ENCODE measurements at places on chromosomes 1 and 21. TPM values are rescaled to one million over a fixed set of nuclear protein-coding genes. Genes with fewer than 3 reads are reported as not detected.
A peak's percentile ranks its signal among the peaks of the same experiment; 100 is the strongest.

- H3K27ac ChIP-seq: no peak overlapping the region
- H3K4me3 ChIP-seq: no peak overlapping the region
- H3K4me1 ChIP-seq: peaks cover 2% of the 10 kb centered on the region
- no peaks in the 10 kb centered on the region for H3K27me3 ChIP-seq
- H3K36me3 ChIP-seq: peaks cover 35% of the 10 kb centered on the region
Measured at GRCh38 chr1:77706321-77706720, 23.9 kb upstream of the ZZZ3 start.

GRCh38 chr1:174198202-174198601, 38.9 kb downstream of the RABGAP1L start:
- H3K4me3 ChIP-seq: no peak overlapping the region
- H3K4me1 ChIP-seq: peaks cover 7% of the 10 kb centered on the region
- H3K27me3 ChIP-seq: no peaks in the 10 kb centered on the region
- peaks cover 15% of the 10 kb centered on the region for H3K36me3 ChIP-seq
- no peak for DNase-seq
- H3K27ac ChIP-seq: no peak overlapping the region

DNA sequence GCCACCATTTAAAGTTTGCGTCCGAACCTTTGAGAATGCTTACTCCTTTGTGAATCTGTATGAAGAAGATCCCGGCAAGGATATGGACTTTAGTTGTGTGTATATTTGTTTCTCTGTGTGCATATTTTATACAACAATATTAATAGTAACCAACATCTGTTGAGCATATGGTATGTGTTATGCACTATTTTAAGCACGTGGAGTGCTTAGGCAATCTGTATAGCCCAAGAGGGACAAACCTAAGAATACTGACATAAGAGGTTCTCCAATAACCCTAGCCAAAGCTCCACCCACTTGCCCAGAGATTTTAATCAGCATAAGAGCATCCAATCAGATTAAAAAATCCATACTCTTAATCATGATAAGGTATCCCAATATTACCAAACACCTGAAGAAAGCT, 92.7 kb downstream of the MAB21L3 start:
- no peaks in the 10 kb centered on the region for H3K4me1 ChIP-seq
- no peaks in the 10 kb centered on the region for H3K36me3 ChIP-seq
- DNase-seq: no peak

DNA sequence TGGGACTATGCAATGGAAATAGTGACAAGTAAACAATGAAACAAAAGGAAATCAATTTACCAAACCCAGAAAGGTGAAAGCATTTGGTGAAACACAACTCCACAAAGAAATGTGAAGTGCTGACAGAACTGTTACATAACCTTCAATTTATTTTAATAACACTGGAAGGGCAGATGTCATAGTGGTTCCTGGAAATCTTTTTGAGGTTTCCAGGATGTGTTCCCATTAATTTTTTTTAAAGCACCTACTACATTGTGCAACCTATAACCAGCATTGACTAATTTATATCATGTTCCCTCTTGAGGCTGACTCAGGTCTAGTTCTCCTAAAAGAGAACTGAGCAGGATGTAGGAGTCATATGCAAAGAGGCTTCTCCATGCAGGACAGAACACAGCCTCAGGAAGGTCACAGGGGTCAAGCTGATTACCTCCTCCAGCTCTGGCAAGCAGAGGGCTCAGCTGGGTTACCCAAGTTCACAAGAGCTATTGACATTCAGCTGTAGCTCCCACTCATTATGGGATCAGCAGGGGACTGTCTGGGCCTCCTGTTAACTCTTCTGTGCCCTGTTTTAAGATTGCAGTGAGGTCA, 157.1 kb upstream of the NRIP1 start:
- H3K27ac ChIP-seq: no peak overlapping the region
- H3K4me1 ChIP-seq: no peaks in the 10 kb centered on the region
- no peak for DNase-seq
- no peak overlapping the region for H3K4me3 ChIP-seq

- H3K27me3 ChIP-seq: no peaks in the 10 kb centered on the region
- H3K4me3 ChIP-seq: no peak overlapping the region
- no peak for DNase-seq
- H3K27ac ChIP-seq: no peak overlapping the region
- H3K4me1 ChIP-seq: peaks cover 49% of the 10 kb centered on the region
- peaks cover 30% of the 10 kb centered on the region for H3K36me3 ChIP-seq
Measured at GRCh38 chr1:226670073-226670472, 69.0 kb downstream of the ITPKB start.

DNA sequence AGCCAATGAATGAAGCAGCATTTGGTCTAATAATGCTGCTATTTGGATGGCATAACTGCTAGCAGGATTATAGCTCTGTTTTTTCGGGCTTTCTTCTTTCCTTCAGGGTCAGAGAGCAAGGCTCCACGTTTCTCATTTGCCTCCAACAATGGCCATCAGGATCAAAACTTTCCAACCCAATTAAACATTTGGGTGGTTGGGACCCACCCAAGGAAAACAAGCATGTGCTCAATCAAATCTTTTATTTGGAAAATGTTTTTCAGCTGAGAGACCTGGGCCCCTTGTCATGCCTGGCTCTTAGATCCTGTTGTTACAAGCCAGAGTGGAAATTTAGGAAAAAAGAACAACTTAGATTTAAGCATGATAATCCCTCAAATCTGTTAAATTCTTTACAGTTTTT, 373.1 kb upstream of the USP24 start:
- DNase-seq: no peak
- H3K27me3 ChIP-seq: no peaks in the 10 kb centered on the region
- no peaks in the 10 kb centered on the region for H3K36me3 ChIP-seq

DNA sequence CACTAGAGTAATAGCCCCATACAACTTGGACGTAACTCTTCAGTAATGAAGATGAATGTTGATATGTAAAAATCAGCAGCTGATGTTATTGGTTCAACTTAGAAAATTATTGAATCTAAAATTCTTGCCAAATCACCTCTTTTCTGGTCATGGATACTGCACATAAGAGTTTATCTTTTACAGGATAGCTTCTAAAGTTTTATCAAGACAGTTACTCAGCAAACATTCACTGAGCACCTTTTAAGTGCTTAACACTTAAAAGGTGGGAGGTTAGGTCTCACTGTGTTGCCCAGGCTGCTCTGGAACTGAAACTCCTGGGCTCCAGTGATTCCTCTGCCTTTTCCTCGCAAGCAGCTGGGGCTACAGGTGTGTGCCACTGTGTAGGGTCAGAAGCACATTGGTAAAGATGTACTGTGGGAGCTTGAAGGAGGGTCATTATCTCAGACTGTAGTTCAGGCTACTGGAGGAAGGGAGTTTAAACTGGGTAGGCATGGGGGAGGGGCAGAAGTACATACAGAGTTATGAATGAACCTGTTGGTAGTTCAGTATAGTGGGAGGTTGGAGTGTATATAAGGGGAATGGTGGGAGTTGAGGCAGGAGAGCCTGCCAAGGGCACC, 2.0 kb downstream of the MPZL1 start:
- H3K36me3 ChIP-seq: peaks cover 12% of the 10 kb centered on the region
- no peak overlapping the region for H3K27ac ChIP-seq
- no peak for DNase-seq
- H3K27me3 ChIP-seq: no peaks in the 10 kb centered on the region

DNA sequence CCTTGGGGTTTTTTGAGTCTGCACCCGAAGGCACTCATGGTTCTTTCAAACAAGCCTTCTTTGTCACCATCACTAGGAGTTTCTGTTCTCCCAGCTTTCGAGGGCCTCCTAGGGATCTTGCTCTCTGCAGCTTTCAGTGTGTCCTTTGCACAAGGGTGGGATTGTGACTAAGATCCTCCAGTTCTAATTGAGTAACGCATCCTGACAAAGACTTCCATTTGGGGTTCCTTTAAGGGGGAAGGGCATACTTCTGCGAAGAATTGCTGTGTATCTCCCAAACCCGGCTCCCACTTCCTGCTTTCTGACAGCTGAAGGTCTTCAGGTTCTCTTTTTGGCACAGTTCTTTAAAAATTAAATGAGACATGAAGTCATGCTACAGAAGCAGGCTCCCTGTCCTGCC, 139.4 kb downstream of the EDEM3 start:
- no peak for DNase-seq
- H3K4me1 ChIP-seq: no peaks in the 10 kb centered on the region
- H3K4me3 ChIP-seq: no peak overlapping the region
- H3K27ac ChIP-seq: no peak overlapping the region
- peaks cover 2% of the 10 kb centered on the region for H3K27me3 ChIP-seq
- H3K36me3 ChIP-seq: no peaks in the 10 kb centered on the region

DNA sequence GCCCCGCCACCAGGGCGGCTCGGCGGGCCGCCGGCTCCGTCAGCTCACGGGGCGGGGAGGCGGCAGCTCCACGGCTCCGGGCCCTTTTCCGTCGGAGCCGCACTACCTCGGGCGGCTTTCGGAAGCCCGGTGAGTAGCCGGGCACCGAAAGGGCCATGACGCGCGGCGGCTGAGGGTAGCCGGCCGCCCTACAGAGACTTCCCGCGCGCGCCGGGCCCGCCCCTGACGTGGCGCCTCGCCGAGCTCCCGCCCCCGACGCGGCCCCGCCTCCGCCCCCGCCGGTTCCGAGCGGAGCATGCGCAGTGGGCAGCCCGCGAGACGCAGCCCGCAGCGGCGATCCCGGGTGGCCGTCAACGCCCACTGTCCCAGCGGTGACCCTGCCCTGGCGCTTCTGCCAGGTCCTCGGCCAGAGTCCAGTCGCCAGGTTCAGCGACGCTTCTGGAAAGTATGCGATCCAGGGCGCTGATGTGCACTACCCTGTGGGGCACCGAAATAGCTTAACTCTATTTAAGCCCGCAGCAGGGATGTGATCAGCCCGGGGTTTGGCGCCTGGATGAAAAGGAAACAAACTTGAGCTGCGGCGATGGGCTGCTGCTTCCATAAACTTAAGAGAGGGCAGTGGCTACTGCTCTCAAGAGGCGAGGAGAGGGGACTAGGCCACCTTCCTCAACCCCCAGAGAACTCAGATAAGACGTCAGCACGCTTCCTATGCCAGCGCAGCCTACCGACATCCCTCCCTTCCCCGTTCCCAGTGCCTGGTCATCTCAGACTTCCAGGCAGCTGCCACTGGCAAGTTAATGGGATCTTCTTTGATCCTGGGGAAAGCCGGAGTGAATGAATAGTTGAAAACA, at the start of gene DONSON:
DONSON (minus strand) TSS at position 200 of the 851 bp plus-strand sequence; CDS start at position 157, 43 bp downstream.
- H3K4me1 ChIP-seq: peaks cover 18% of the 10 kb centered on the region
- no peaks in the 10 kb centered on the region for H3K27me3 ChIP-seq
- peak within 1 kb of the TSS; percentile 96 for H3K4me3 ChIP-seq
- peak; percentile 98 for DNase-seq
- peak within 1 kb of the TSS; percentile 87 for H3K27ac ChIP-seq

DNA sequence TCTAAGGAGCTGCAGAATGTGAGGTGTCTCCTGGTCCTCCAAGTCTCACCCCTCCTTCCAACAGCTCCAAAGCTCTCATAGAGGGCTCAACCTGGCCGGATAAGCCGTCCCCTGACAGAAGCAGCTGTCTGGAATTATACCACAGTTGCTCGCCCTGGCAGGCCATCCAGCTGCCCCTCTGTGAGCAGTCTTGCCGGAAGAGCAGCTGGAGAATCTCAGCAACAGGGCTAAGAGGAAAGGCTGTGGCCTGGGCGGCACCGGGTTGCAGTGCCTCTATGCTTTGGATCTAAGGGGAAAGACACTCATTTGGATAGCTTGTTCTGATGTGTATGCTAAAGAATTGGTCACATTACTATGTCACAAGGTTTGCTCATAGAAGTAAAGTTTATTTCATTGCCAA, 12.4 kb downstream of the TMCC2 start:
- DNase-seq: no peak
- no peak overlapping the region for H3K27ac ChIP-seq
- H3K27me3 ChIP-seq: no peaks in the 10 kb centered on the region
- H3K4me3 ChIP-seq: no peak overlapping the region
- peaks cover 15% of the 10 kb centered on the region for H3K36me3 ChIP-seq
- H3K4me1 ChIP-seq: peaks cover 40% of the 10 kb centered on the region

GRCh38 chr1:201259476-201260235, 23.6 kb upstream of the PKP1 start:
- H3K36me3 ChIP-seq: no peaks in the 10 kb centered on the region
- no peak overlapping the region for H3K4me3 ChIP-seq
- H3K27me3 ChIP-seq: peaks cover 12% of the 10 kb centered on the region
- no peak overlapping the region for H3K27ac ChIP-seq
- DNase-seq: peak; percentile 46

- H3K27me3 ChIP-seq: no peaks in the 10 kb centered on the region
- H3K4me3 ChIP-seq: no peak overlapping the region
- no peak overlapping the region for H3K27ac ChIP-seq
- H3K36me3 ChIP-seq: no peaks in the 10 kb centered on the region
- no peaks in the 10 kb centered on the region for H3K4me1 ChIP-seq
Measured at GRCh38 chr1:234554698-234555311, 55.2 kb downstream of the IRF2BP2 start.

- peaks cover 24% of the 10 kb centered on the region for H3K4me1 ChIP-seq
- H3K27ac ChIP-seq: no peak overlapping the region
- no peak overlapping the region for H3K4me3 ChIP-seq
- DNase-seq: no peak
- peaks cover 2% of the 10 kb centered on the region for H3K27me3 ChIP-seq
- H3K36me3 ChIP-seq: no peaks in the 10 kb centered on the region
Measured at GRCh38 chr1:192604979-192605620, 29.5 kb downstream of the RGS1 start.

DNA sequence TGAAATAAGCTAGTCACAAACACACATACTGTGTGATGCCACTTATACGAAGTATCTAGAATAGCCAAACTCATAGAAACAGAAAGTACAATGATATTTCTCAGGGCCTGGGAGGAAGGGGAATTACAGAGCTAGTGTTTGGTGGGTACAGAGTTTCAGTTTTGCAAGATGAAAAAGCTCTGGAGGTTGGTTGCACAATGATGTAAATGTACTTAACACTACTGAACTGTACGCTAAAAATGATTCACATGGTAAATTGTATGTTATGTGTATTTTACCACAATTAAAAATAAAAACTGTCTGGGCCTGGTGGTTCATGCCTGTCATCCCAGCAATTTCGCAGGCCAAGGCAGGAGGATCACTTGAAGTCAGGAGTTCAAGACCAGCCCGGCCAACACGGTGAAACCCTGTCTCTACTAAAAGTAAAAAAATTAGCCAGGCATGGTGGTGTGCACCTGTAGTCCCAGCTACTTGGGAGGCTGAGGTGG, 15.3 kb upstream of the FHAD1 start:
- no peaks in the 10 kb centered on the region for H3K36me3 ChIP-seq
- H3K27ac ChIP-seq: peak overlapping the region; percentile 42
- no peak overlapping the region for H3K4me3 ChIP-seq

The PEX11B gene
- 31.7 TPM for total RNA-seq

The PYHIN1 gene
- 11.3 TPM for total RNA-seq

The SPRR3 gene
- not detected for total RNA-seq

The WDR64 gene
- total RNA-seq: not detected

The GJB4 gene
- total RNA-seq: not detected

The CFAP74 gene
- total RNA-seq: not detected

The C1orf185 gene
- total RNA-seq: not detected

The CTSE gene
- not detected for total RNA-seq

The TMEM51 gene
- 0.14 TPM for total RNA-seq

The CHIT1 gene
- 0.21 TPM for total RNA-seq

The ADAMTS4 gene
- total RNA-seq: 0.66 TPM

The THEM5 gene
- not detected for total RNA-seq

The SPRR2G gene
- total RNA-seq: not detected

The LRRC71 gene
- total RNA-seq: not detected

The LRRC53 gene
- not detected for total RNA-seq

The RXFP4 gene
- not detected for total RNA-seq

The GBP6 gene
- 0.40 TPM for total RNA-seq
